Fibroblast of lung (primary cell): ENCODE measurements at places on chromosomes 2 and 18. TPM values are rescaled to one million over a fixed set of nuclear protein-coding genes. Genes with fewer than 3 reads are reported as not detected.

DNA sequence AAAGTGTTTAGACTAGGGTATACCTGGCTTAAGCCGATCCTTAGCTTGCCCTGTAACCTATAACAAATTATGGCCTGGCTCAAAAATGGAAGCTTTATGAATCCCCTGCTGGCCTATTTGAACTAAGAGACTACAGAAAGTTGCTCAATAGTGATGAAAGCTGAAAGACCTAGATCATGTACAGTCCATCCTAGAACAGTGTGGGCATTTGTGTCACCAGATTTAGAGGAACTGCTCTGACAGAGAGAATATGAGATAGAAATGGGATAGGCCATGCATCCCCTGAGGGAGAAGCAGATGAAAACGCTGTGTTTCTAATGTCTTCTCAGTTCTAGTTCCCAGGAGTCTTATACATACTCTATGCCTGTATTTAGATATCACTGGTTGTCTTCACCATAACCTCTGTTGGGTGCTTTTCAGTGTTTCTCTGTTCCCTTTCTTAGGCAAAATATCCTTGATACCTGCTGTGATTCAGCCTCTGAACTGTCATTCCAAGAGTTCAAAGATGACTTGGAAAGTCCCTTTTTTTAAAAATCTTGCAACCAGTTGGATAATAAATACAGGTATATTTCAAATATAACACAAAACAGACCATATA is 246.9 kb upstream of the SLC39A10 start:
- no peaks in the 10 kb centered on the region for H3K36me3 ChIP-seq
- no peak for DNase-seq
- H3K27me3 ChIP-seq: no peaks in the 10 kb centered on the region
- H3K4me1 ChIP-seq: no peaks in the 10 kb centered on the region

GRCh38 chr18:54872681-54873080 is 44.4 kb downstream of the RAB27B start:
- H3K4me3 ChIP-seq: no peak overlapping the region
- H3K27me3 ChIP-seq: no peaks in the 10 kb centered on the region
- H3K36me3 ChIP-seq: no peaks in the 10 kb centered on the region
- H3K27ac ChIP-seq: no peak overlapping the region
- no peaks in the 10 kb centered on the region for H3K4me1 ChIP-seq

DNA sequence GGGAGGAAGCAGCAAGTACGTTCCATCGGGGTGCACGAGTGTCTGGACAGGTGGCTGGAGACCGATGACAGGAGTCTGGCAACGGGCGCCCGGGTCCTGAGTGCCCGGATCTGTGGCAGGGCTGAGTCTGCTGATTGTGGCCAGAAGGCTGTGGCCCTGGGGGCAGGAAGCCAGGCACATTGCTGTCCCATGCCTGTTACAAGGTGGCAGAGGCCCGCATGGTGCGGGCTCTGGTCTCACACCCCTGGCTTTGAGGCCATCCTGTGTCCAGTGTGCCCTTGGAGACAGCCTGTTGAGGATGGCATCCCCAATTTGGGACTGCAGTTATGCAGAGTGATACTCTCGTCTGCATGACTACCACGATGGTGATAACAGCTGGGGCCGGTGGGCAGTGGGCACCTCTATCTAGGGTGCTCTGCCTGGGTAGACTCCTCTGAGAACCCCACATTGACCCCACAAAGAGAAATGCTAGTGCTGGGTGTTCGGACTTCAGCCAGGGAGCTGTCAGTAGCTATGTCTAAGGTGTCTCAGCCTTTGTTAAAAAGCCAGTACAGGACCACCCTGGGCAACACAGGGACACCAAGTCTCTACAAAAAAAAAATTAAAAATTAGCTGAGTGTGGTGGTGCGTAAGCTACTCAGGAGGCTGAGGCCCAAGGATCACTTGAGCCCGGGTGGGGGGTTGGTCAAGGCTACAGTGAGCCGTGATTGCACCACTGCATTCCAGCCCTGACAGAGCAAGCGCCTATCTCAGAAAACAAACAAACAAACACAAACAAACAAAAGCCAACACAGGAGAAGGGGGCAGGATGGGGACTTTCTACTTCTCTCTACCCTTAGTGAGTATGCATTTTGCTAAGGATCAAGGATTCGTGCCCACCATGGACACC is 88.3 kb downstream of the RHOB start:
- H3K36me3 ChIP-seq: no peaks in the 10 kb centered on the region
- H3K4me1 ChIP-seq: no peaks in the 10 kb centered on the region
- H3K27me3 ChIP-seq: no peaks in the 10 kb centered on the region
- no peak overlapping the region for H3K4me3 ChIP-seq
- no peak overlapping the region for H3K27ac ChIP-seq

DNA sequence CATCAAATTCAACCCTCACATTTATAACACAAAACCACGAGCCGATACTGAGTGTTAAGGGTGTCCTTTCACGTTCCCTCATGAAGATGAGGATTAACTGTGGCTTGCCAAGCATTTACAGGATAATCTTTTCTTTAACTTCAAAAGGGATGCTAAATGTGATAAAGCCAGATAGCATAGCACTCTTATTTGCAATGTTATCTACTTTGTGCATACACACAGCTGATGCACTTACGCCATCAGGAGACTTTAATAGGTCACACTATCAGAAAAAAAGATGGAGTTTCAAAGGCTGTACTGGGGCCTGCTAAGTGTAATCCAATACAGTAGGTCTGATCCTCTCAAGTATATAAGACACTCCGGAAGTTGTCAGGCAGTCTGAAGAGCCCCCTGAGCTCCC is 572.7 kb downstream of the PIK3C3 start:
- H3K4me3 ChIP-seq: no peak overlapping the region
- H3K36me3 ChIP-seq: no peaks in the 10 kb centered on the region
- no peak for DNase-seq

- no peaks in the 10 kb centered on the region for H3K27me3 ChIP-seq
- peaks cover 7% of the 10 kb centered on the region for H3K4me1 ChIP-seq
- H3K36me3 ChIP-seq: no peaks in the 10 kb centered on the region
Measured at GRCh38 chr18:23313379-23313778, 139.7 kb upstream of the RIOK3 start.

DNA sequence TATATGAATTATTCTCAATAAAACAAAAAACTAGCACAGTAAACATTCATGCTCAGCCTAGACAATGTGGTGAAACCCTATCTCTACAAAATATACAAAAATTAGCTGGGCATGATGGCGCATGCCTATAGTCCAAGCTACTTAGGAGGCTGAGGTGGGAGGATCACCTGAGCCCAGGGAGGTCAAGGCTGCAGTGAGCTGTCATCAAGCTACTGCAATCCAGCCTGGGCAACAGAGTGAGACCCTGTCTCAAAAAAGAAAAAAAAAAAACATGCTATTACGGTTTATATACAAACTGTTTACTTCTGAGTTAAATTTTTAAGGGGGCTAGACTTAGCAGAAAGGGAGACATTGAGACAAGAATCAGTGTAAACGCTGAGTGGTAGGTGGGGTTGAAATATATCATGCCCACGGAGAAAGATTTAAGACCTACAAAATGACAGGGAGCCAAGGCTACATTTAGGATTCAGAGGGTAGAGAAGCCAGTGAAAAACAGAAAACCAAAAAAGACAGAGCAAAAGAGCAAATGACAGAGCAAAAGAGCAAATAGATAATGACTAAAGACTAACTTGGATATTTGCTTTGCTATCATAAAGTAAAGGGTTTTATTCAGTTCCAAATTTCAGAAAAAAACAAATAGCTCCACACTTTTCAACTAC is 7.5 kb downstream of the TTC32 start:
- no peaks in the 10 kb centered on the region for H3K27me3 ChIP-seq
- H3K27ac ChIP-seq: no peak overlapping the region
- H3K36me3 ChIP-seq: no peaks in the 10 kb centered on the region
- DNase-seq: no peak

- peak overlapping the region; percentile 67 for H3K27ac ChIP-seq
- H3K4me3 ChIP-seq: no peak overlapping the region
- no peaks in the 10 kb centered on the region for H3K27me3 ChIP-seq
- no peaks in the 10 kb centered on the region for H3K36me3 ChIP-seq
- H3K4me1 ChIP-seq: peaks cover 18% of the 10 kb centered on the region
Measured at GRCh38 chr2:162261032-162261945, 18.0 kb upstream of the FAP start.

DNA sequence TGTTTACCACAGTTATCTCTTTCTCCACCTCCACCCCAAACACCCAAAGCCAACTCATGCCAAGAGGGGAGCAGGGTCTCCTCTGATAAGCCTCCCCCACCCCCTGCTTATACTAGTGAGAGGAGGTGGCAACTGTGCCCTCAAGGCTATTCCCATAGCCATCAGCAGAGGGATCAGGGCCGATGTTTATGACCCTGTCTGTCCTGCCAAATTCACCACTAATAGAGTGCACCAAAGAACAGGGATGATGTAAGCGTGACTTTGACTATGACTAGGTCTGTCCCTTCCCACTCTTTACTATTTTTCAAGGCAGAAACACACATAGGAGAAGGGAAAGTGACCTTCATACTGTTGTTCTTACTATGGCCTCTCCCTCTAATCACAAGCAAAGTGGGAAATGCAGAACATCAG is 74.6 kb downstream of the CLHC1 start:
- H3K27me3 ChIP-seq: no peaks in the 10 kb centered on the region
- H3K4me3 ChIP-seq: no peak overlapping the region
- H3K36me3 ChIP-seq: no peaks in the 10 kb centered on the region
- H3K27ac ChIP-seq: peak overlapping the region; percentile 56

DNA sequence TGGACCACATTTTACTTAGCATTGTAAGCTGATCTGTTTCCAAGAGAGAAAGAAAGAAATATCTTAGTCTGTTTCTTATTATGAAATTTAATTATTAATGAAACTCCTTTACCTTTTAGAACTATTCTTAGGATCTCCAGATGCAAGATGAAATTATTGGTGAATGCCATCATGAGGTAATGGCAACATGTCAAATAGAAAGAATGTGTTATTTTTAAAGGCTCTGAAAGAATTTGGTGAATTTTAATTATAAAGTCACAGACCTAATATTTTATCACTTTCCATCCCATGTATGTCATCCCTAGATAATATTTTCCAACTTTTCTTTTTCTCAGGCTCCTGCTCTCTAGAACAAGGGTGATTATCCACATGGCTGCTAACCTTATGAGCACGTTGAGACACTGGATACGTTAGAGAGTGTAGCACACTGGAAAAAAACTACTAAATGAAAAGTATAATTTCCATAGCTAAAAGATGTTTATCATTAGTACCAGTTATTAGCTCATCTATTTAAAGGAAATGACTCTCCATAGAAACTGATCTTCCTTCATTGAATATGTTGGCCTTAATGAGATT is 95.2 kb upstream of the SCG2 start:
- H3K4me3 ChIP-seq: no peak overlapping the region
- H3K4me1 ChIP-seq: peaks cover 7% of the 10 kb centered on the region
- DNase-seq: peak; percentile 41
- no peaks in the 10 kb centered on the region for H3K27me3 ChIP-seq

DNA sequence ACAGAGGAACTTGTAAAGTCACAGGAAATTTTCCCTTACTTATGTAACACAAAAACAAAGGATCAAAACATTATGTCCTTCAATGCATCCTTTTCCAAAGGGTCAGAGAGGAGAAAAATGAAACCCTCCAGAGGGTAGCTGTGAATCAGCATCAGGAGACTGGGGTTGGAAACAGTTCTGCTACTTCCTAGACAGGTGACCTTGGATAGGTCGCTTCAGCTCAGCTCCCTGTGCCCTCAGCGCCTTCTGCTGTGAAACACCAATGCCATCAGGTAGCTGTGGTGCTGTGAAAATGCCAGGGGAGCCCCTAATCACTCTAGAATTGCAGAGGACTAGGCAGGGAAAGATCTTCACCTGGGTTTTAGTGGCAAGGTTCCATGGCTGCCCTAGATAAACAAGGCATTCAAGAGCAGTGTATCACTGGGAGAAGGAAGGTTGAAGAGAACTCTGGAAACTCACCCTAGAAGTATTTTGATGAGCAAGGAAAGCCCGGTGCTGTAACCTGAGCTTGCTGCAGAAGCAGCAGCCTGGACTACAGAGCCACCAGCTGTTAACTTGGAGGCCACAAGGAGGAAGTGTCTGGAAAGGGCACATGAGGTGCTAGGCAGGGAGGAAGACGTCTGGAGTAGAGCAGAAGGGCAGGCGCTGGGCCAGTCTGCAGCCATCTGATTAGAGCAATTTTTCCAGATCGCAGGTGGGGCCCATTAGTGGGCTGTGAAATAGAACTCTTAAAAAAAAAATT is 100.7 kb upstream of the MCFD2 start:
- H3K4me3 ChIP-seq: no peak overlapping the region
- peaks cover 20% of the 10 kb centered on the region for H3K4me1 ChIP-seq
- H3K27ac ChIP-seq: peak overlapping the region; percentile 58
- DNase-seq: peak; percentile 97
- no peaks in the 10 kb centered on the region for H3K27me3 ChIP-seq

- DNase-seq: peak; percentile 93
- H3K27me3 ChIP-seq: no peaks in the 10 kb centered on the region
- no peak overlapping the region for H3K27ac ChIP-seq
- no peaks in the 10 kb centered on the region for H3K4me1 ChIP-seq
- peaks cover 2% of the 10 kb centered on the region for H3K36me3 ChIP-seq
Measured at GRCh38 chr2:3571284-3571683, 3.8 kb upstream of the RPS7 start.

DNA sequence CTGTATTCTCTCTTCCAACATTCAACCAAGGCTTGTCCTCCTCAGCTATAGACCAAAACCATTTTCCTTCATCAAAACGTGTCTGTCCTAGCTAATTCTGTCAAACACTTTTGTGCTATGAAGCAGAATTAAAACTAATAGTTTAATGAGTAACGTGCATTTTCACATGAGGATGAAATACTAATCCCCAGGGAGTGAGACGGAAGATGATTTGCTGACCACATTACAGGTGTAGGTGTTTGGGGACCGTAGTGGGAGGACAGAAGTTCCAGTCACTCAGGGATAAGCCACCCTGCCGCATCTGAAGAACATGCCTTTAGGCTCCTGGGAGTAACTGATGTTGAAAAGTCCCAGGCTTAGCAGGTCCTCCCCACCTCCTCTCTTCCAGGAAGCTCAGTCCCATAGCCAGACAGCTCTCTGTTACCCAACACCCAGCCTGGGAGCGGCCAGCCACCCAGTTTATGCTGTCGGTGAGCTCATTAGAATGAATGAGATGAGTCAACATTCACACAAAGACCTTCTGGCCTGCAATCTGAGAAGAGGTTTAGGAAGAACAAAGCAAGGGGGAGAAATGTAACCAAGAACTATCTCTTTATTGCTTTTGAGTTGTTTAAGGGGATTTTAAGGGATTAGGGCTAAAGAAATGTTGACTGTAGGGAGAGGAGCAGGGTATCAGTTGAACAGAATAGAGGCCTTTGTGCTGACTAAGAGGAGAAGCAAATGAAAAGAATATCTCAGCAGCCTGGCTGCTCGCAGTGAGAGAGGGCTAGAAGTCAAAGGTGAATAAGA is 122.5 kb downstream of the FOXI3 start:
- no peaks in the 10 kb centered on the region for H3K36me3 ChIP-seq
- H3K27ac ChIP-seq: no peak overlapping the region
- H3K4me1 ChIP-seq: no peaks in the 10 kb centered on the region
- H3K27me3 ChIP-seq: no peaks in the 10 kb centered on the region
- H3K4me3 ChIP-seq: no peak overlapping the region
- no peak for DNase-seq

Gene PTPRN
- 0.28 and 0.55 TPM in 2 replicates for polyA plus RNA-seq

Gene C2orf78
- polyA plus RNA-seq: not detected in 2 replicates

Gene ANKRD53
- polyA plus RNA-seq: 0.58 and 2.0 TPM in 2 replicates
